ENCODE measurements at places on chromosomes 1 and 21. TPM values are rescaled to one million over a fixed set of nuclear protein-coding genes. Genes with fewer than 3 reads are reported as not detected.

GRCh38 chr1:6136516-6137220, 43.5 kb downstream of the CHD5 start:
- DNase-seq, result no peak

The NPR1 gene
- total RNA-seq, result 1.4 TPM

- DNase-seq, result peak; percentile 91
These were observed 27.8 kb downstream of the OSBPL9 start for GRCh38 chr1:51644533-51645197.

- no peak for DNase-seq
These were observed 134.2 kb downstream of the ROR1 start for GRCh38 chr1:63908016-63908415.

The TAF5L gene
- total RNA-seq, result 26.2 TPM
